Motor neuron (in vitro differentiated cells): ENCODE measurements at places on chromosomes 16 and 17.

- no peak for ATAC-seq
These were observed 19.5 kb upstream of the CPHXL start for GRCh38 chr16:75745823-75746222.

DNA sequence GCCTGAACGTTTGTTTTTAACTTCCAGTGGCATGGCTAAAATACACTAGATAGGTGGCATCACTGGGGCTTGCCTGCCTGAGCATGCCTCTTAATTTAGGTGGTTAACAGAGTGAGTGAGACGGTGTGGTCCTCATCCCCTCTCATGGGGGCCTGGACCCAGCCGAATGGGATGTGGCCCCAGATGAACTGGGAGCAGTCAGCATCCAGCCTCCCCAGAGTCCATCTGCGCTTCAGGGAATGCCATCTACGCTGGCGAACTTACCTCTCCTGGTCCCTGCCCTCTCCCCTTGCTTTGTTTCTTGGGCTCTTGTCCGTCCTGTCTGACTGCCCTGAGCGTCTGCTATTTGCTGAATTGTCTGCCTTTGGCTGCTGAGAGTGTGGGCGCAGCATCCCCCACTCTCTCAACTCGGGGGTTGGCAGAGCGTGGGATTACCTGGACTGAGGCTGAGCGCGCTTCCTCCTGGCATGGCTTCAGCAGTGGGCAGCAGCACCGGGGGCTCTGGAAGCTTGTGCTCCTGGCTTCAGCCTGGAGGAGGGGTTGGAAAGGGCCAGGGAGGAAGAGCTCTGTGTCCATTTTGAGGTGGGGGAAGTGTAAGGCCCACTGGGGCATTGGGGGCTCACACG, 2.1 kb downstream of the RAB40C start:
- no peak for ATAC-seq

DNA sequence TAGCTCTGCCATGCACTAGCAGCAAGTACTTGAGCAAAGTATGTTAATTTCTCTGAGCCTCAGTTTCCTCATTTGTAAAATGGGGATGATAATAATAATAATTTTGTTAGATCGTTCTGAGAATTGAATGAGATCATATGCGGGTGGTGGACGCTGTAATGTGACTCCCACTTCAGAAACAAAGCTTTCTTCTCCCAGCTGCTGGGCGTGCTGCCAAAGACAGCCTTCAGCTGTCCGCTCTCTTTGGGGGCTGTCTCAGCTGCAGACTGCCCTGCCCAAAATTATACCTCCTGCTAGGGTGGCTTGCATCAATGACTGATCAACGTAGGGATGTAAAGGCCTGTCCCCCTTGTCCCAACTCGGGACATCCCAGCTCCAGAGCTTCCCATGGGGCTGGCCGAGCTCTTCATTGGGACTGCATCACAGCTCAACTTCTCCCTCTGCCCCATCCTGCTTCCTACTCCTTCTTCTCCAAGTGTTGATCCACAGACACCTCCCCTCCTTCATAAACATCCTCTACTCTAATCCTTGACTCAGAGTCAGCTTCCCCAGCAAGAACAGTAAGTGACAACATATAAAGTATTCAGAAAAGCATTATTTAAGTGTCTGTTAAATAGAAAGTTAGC, 30.7 kb upstream of the CDH5 start:
- peak; percentile 89 for ATAC-seq

- ATAC-seq, result no peak
These were observed 9.5 kb upstream of the DHRS13 start for GRCh38 chr17:28912281-28912937.

- ATAC-seq, result no peak
These were observed 8.6 kb downstream of the ZNF598 start for GRCh38 chr16:2001035-2001434.
